ENCODE measurements at places on chromosomes 3 and 15. TPM values are rescaled to one million over a fixed set of nuclear protein-coding genes. Genes with fewer than 3 reads are reported as not detected.

Gene SKIC8
- 95.0 TPM for polyA plus RNA-seq

Gene PPP4R2
- polyA plus RNA-seq: 6.5 TPM

- DNase-seq: no peak
Observed at GRCh38 chr3:100429187-100429716, 27.9 kb downstream of the LNP1 start.

DNA sequence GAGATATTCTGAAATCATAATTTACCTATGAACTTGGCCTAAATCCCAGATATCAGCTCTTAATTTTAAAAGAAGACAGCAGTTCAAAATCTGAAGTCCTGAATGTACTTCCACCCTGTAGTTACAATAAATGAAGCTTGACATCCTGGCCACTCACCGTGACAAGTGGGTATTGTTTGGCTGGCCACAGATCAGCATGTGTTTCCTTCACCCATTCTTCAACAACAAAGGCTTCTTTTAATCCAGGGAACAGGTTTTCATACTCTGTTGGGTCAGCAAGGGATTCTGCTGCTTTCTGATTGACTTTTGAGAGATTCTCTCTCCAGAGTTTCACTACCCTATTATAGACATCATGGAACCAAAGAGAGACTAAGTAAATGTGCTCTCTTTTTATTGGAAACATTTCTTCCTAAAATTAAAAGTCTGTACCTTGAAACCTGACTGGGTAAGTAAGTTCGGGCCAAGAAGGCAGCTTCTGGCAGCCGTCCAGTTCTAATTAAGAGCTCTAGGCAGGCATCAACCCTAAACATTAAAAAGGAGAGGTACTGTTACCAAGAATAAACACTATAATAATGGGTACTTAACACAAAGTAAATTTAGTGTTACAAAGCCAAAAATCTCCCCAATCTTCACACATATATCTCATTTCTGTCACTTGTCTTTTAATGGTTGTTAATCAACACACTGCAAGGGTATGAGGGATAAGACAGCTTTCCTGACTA, 15.2 kb downstream of the MRPS22 start:
- DNase-seq: no peak

GRCh38 chr3:168424059-168424734, 328.5 kb upstream of the GOLIM4 start:
- no peak for DNase-seq

DNA sequence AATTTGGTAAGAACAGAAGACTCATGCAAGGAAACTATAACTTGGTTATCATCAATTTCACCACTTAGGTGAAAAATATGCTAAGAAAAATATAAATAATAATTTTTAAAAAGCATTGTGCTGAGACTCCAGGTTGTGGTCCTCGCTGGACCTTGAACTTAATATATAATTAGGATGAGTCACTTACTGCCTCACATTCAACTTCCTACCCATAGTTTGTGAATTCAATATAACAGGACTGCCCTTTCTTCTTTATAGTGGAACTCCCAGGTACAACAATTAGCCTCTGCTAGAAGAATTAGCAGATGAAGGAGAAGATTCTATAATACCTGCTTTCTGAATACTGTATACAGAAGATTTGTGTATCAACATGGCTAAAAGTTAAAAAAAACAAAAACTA, 149.1 kb upstream of the SPRED1 start:
- no peak for DNase-seq

GRCh38 chr3:42663581-42664437, 10.3 kb downstream of the ZBTB47 start:
- DNase-seq: no peak

Gene PRSS50
- polyA plus RNA-seq: not detected

DNA sequence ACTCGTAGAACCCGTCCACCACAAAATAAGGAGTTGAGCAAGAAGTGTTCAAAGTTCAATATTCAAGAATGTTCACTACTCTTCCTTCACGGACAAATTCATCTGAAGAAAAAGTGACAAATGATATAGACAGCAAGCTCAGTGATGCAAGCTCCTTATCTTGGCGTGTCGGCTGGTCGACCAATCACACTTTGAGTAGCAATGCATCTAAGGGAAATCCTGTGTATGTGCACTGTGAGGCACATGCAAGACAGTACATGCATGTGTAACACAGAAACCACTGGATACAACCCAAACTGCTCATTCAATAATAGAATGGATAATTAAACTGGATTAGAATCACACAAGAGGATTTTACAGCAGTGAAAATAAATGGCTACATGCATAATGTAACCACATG, 64.4 kb upstream of the CSPG5 start:
- no peak for DNase-seq

GRCh38 chr15:78208341-78208844, 26.0 kb downstream of the ACSBG1 start:
- no peak for DNase-seq

- DNase-seq: no peak
Observed at GRCh38 chr3:171099911-171100310, 73.4 kb upstream of the SLC2A2 start.

- no peak for DNase-seq
Observed at GRCh38 chr3:160005004-160005403, 16.4 kb downstream of the IL12A start.

DNA sequence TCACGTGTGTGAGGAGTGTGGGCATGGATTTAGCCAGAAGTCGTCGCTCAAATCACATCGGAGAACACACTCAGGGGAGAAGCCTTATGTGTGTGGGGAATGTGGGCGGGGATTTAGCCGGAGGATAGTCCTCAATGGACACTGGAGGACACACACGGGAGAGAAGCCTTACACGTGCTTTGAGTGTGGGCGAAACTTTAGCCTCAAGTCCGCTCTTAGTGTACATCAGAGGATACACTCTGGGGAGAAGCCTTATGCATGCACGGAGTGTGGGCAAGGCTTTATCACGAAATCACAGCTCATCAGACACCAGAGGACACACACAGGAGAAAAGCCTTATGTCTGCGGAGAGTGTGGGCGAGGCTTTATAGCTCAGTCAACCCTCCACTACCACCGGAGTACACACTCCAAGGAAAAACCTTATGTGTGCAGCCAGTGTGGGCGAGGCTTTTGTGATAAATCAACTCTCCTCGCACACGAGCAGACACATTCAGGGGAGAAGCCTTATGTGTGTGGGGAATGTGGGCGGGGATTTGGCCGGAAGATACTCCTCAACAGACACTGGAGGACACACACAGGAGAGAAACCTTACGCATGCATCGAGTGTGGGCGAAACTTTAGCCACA, 28.1 kb downstream of the ZNF589 start:
- DNase-seq: no peak

DNA sequence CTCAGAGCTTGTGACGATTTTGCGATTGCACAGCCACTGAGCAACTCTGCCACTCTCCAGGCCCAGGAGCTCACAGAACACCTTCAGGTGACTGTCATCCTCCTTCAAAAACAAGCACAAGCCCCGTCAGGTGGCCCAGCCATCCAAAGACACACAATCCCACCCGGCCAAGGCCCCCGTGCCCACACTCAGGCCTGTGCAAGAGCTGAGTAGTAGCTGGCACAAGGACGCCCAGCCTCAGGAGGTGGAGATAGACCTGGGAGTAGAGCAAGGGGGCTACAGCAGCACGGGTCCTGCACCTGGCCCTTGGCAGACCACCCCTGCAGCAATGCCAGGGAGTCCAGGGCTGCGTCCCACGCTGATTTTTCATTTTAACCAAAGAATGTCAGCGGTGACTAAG, 34.6 kb downstream of the MYO5C start:
- DNase-seq: no peak

DNA sequence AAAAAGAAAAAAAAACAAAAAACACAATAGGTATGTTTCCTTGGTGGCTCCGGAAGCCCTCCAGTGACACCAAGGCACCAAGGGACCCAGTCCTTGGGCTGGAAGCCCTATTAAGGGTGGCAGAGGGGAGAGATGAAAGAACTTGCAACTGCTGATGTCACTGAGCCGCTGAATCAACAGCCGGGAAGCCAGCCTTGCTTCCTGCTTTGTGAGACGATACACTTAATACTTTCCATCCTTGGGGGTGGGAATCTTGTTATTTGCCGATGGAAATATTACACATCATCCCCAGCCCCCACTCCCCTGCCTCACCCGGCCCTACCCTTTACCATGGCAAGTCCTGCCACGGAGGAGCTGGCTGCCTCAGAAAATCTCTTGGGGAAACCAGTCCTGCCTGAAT, 5.6 kb upstream of the ISLR2 start:
- DNase-seq: no peak

Gene MUC20
- 0.18 TPM for polyA plus RNA-seq

Gene GOLGA8G
- not detected for polyA plus RNA-seq

DNA sequence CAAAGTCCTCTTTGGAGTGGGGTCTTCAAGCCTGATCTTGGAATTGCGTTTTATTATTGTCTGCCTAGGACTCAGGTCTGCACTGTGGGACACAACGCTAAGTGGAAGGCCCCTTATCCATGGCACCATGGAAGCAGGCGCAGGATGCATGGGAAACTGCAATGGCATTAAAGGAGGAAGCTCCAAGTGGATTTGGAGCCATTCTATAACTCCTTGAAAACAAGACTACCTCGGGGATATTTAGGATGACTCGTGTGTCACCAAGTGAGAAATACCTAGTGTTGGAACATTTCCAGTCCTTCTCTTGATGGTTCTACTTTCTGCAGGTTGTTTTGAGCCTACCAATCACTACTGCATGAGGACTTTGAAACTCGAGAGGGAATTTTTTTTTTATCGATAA, 126.6 kb upstream of the ZBED2 start:
- DNase-seq: no peak

Gene SLC24A5
- polyA plus RNA-seq: not detected

Gene FYTTD1
- 6.8 TPM for polyA plus RNA-seq

- no peak for DNase-seq
Observed at GRCh38 chr3:53813229-53813628, 33.0 kb downstream of the CHDH start.

DNA sequence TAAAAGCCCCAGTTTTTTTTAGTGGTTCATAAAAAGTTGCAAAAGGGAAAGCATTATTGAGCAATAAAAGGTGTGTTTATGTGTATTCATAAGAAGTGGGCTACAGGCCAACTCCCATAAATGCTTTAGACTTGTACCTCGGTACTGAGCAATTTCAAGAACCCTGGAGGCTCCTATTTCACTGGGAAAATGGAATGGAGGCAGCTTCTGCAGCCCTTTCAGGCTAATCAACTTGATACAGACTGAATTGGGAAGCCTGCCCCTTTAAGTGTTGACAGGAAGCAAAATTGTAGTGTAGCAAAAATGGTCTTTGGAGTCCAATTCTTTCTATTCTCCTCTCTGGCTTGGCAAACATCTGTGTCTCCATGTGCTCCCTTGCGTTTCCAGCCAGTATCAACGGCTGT, 118.8 kb downstream of the ECT2 start:
- no peak for DNase-seq

- DNase-seq: no peak
Observed at GRCh38 chr3:112407214-112407887, 74.4 kb downstream of the CD200 start.

Gene TEX55
- polyA plus RNA-seq: not detected

GRCh38 chr3:162892921-162893793, 1396.5 kb downstream of the OTOL1 start:
- no peak for DNase-seq

DNA sequence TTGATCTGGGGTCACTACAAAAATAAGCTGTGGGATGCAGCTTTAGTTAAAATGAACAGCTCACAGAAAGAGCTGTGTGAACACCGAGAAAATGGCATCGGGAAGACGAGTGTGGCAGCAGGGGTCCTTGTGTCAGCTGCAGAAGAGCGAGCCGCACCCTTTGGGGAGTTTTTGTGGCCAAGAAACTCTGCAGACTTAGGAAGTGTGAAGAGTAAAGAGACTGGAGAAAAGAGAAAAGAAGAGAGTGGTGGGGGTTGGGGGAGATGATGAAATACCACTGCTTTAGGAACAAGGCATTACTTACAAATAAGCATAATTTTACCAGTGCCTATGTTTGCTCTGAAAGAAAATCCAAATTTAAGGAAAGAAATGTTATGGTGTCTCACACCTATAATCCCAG, 147.8 kb downstream of the LRRC28 start:
- no peak for DNase-seq

DNA sequence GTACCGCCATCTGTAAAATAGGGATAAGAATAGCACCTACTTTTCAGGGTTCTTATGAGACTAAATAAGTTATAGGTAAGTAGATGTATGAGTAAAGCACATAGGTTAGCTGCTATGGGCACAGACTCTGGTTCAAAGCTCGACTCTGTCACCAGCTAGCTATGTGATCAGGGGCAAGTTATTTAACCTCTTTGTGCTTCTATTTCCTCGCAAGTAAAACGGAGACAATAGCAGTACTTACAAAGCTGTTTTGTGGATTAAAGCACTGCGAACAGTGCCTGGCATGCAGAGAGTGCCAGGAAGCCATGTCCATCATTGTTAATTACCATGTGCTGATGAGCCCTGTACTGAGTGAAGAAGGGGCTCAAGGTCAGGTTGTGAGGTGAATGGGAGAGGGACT, 1.9 kb downstream of the LAMP3 start:
- DNase-seq: peak; percentile 40

Gene CCDC39
- not detected for polyA plus RNA-seq

GRCh38 chr3:194482196-194482593, 4.6 kb downstream of the ATP13A3 start:
- no peak for DNase-seq

- DNase-seq: peak; percentile 51
Observed at GRCh38 chr3:110391640-110392395, 679.8 kb upstream of the NECTIN3 start.
